ENCODE measurements at places on chromosomes 16 and 17. TPM values are rescaled to one million over a fixed set of nuclear protein-coding genes. Genes with fewer than 3 reads are reported as not detected.

The PRAC1 gene
- total RNA-seq, result not detected

- H3K27ac ChIP-seq, result no peak overlapping the region
- H3K36me3 ChIP-seq, result no peaks in the 10 kb centered on the region
- H3K27me3 ChIP-seq, result no peaks in the 10 kb centered on the region
- no peak overlapping the region for H3K4me3 ChIP-seq
- no peak for DNase-seq
Observed at GRCh38 chr17:71649941-71650350, 470.9 kb upstream of the SOX9 start.

The TP53TG3B gene
- not detected for total RNA-seq

The CEP112 gene
- 4.7 TPM for total RNA-seq

DNA sequence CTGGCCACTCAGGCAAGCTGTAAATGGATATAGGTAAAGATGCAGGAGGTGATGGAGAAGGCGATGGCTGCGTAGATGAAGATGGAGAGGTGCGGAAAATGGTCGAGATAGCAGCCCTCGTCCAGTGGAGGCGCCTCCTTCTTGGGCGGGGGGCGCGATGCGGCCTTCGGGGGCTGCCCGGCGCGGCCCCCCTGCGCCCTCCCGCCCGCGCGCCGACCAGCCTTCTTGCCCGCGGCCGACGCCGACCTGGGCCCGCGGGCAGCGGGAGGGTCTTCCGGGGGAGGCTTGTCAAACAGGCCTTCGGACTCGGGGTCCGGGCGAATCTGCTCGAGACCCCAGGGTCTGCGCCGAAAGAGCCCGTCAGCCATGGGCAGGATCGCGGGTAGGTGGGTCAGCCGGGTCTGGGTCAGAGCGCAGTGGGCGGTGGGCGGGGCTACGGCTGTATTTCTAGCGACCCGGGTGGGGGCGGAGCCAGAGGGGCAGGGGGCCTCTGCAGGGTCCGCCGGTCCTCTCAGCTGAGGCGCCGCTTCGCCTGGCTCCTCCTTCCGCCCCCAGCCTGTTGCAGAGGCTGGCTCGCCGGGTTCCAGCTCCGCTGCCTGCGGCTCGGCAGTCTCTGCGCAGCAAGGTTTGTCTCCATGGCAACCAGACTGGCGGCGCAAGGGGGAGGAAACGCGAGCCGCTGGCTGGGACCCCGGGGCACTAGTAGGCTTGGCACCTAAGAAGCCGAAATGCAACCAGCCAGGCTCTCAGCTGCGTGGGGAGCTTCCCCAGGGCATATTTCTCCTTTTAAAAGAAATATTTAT is 14.4 kb downstream of the MIS12 start:
- H3K4me1 ChIP-seq, result no peaks in the 10 kb centered on the region
- DNase-seq, result no peak
- H3K27ac ChIP-seq, result no peak overlapping the region

- H3K27me3 ChIP-seq, result no peaks in the 10 kb centered on the region
- H3K27ac ChIP-seq, result no peak overlapping the region
- DNase-seq, result no peak
- no peaks in the 10 kb centered on the region for H3K36me3 ChIP-seq
Observed at GRCh38 chr17:41500131-41500911, 5.1 kb downstream of the KRT13 start.

The KRT12 gene
- not detected for total RNA-seq

GRCh38 chr17:1709971-1710806 is at the start of gene TLCD2:
TSS of gene TLCD2 (minus strand) at chr17:1710377. CDS start at chr17:1710242, 135 bp downstream.
- H3K36me3 ChIP-seq, result peaks cover 5% of the 10 kb centered on the region
- peak; percentile 94 for DNase-seq
- H3K4me3 ChIP-seq, result peak within 1 kb of the TSS; percentile 71
- no peaks in the 10 kb centered on the region for H3K27me3 ChIP-seq

DNA sequence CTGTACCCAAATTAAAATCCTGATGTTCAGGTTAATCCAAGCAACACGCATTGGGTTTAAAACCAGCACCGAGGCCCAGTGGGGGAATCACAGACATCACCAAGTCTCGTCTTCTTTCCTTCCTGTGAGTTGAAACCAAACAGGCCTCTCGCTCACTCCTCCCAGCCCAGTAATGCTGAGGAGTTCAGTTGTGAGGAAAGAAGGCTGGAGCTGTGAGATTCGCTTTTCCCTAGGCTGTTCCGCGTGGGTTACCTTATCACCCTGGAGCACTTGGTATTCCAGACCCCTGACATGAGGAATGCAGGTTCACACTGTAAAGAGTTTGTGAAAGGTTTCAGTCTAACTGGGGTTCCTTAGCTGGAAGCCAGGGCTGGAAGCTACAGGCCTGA is 20.8 kb downstream of the CIBAR2 start:
- no peaks in the 10 kb centered on the region for H3K27me3 ChIP-seq
- no peak overlapping the region for H3K27ac ChIP-seq
- 0 out of 2 replicates have a peak, but pooled peaks cover 4% of the 10 kb centered on the region for H3K4me1 ChIP-seq
- no peak overlapping the region for H3K4me3 ChIP-seq
- no peaks in the 10 kb centered on the region for H3K36me3 ChIP-seq
- DNase-seq, result no peak

GRCh38 chr16:88309908-88310265 is 72.9 kb upstream of the ZNF469 start:
- no peak for DNase-seq
- H3K4me3 ChIP-seq, result no peak overlapping the region
- H3K27ac ChIP-seq, result no peak overlapping the region

DNA sequence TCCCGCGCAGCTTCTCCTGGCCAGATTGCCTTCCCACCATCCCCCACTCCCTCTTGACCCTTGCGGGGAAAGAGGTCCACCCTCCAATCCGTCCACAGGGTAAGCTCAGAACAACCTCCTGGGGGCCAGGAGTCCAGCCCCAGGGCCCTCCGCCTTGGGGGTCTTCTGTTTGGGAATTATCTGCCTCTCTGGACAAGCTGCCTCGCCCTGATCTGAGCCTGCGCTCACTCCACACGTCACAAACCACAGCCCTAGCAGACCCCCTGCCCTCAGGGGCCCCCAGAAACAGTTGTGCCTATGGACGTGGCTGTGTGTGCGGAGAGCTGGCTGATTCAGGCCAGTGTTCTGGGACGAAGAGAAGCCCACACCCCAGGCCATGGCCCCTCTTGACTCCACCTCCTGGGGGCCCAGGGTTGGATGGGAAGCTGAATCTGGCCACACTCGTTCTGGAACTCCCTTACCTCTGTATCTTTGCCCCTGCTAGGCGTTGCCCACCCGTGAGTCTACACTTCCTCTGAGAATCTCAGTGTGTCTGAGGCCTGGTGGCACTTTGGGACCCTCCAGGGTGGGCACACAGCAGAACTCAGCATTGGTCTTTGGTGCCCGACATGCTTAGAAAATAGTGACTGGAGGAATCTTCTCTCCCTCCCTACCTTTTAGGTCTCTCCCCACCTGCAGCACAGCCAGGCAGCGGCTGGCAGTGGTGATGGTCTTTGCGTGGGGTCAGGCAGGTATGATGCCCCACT is 119.9 kb upstream of the SMURF2 start:
- H3K4me3 ChIP-seq, result peak overlapping the region; percentile 50
- no peak overlapping the region for H3K27ac ChIP-seq
- no peaks in the 10 kb centered on the region for H3K27me3 ChIP-seq
- peaks cover 2% of the 10 kb centered on the region for H3K36me3 ChIP-seq
- no peak for DNase-seq
- H3K4me1 ChIP-seq, result peaks cover 4% of the 10 kb centered on the region

DNA sequence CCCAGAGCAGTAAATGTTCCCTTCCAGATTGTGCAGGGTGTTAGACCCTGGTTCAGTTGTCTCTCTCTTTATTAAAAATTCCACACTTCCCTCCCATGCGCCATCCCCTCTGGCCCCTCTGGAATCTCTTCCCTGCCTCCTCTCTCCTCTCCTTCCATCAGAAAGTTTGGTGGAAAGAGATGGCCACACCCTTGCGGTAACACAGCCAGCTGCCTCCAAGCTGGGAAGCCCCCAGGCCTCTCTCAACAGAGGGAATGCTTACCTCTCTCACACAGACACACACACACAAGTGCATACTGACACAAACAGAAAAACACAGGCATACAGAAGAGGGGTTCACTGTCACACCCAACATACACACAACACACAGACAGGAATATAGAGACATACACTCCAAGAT is 220.5 kb downstream of the C16orf78 start:
- DNase-seq, result no peak
- H3K36me3 ChIP-seq, result no peaks in the 10 kb centered on the region
- no peak overlapping the region for H3K27ac ChIP-seq
- H3K27me3 ChIP-seq, result no peaks in the 10 kb centered on the region
- no peaks in the 10 kb centered on the region for H3K4me1 ChIP-seq
- no peak overlapping the region for H3K4me3 ChIP-seq

GRCh38 chr17:47698749-47699535 is 5.0 kb downstream of the TBKBP1 start:
- H3K27me3 ChIP-seq, result no peaks in the 10 kb centered on the region
- H3K4me3 ChIP-seq, result no peak overlapping the region
- no peaks in the 10 kb centered on the region for H3K36me3 ChIP-seq
- DNase-seq, result peak; percentile 85

GRCh38 chr17:16250635-16251034 is 33.6 kb downstream of the PIGL start:
- no peaks in the 10 kb centered on the region for H3K27me3 ChIP-seq
- no peak overlapping the region for H3K4me3 ChIP-seq
- no peak for DNase-seq

GRCh38 chr17:72542317-72542716 is 421.5 kb downstream of the SOX9 start:
- H3K4me3 ChIP-seq, result no peak overlapping the region
- no peak for DNase-seq
- no peak overlapping the region for H3K27ac ChIP-seq
- H3K27me3 ChIP-seq, result no peaks in the 10 kb centered on the region
- peaks cover 5% of the 10 kb centered on the region for H3K4me1 ChIP-seq
- no peaks in the 10 kb centered on the region for H3K36me3 ChIP-seq

The COQ7 gene
- total RNA-seq, result 15.7 TPM

GRCh38 chr16:49833085-49833484 is 22.8 kb downstream of the ZNF423 start:
- no peak overlapping the region for H3K27ac ChIP-seq
- H3K4me1 ChIP-seq, result no peaks in the 10 kb centered on the region
- H3K27me3 ChIP-seq, result 0 out of 2 replicates have a peak, but pooled peaks cover 1% of the 10 kb centered on the region
- H3K36me3 ChIP-seq, result no peaks in the 10 kb centered on the region
- H3K4me3 ChIP-seq, result no peak overlapping the region
- no peak for DNase-seq

The UMOD gene
- not detected for total RNA-seq

The CDT1 gene
- total RNA-seq, result 97.7 TPM

Data from Caco-2 (cell line).